ENCODE measurements at places on chromosomes 16 and 17. TPM values are rescaled to one million over a fixed set of nuclear protein-coding genes. Genes with fewer than 3 reads are reported as not detected.

GRCh38 chr17:66331038-66331816 is 28.8 kb downstream of the PRKCA start:
- no peak for DNase-seq
- H3K36me3 ChIP-seq = no peaks in the 10 kb centered on the region
- H3K27me3 ChIP-seq = no peaks in the 10 kb centered on the region
- no peak overlapping the region for H3K27ac ChIP-seq
- no peaks in the 10 kb centered on the region for H3K4me1 ChIP-seq

- peak; percentile 82 for DNase-seq
- peaks cover 12% of the 10 kb centered on the region for H3K36me3 ChIP-seq
- H3K4me1 ChIP-seq = peaks cover 26% of the 10 kb centered on the region
- H3K27ac ChIP-seq = peak overlapping the region; percentile 93
- peak overlapping the region; percentile 74 for H3K4me3 ChIP-seq
- no peaks in the 10 kb centered on the region for H3K27me3 ChIP-seq
Measured at GRCh38 chr17:7329997-7330637, 982 bp upstream of the NEURL4 start.

- no peaks in the 10 kb centered on the region for H3K36me3 ChIP-seq
- H3K4me3 ChIP-seq = no peak overlapping the region
- no peak for DNase-seq
- H3K27me3 ChIP-seq = no peaks in the 10 kb centered on the region
- H3K4me1 ChIP-seq = no peaks in the 10 kb centered on the region
Measured at GRCh38 chr16:79972053-79972704, 371.6 kb upstream of the MAF start.

DNA sequence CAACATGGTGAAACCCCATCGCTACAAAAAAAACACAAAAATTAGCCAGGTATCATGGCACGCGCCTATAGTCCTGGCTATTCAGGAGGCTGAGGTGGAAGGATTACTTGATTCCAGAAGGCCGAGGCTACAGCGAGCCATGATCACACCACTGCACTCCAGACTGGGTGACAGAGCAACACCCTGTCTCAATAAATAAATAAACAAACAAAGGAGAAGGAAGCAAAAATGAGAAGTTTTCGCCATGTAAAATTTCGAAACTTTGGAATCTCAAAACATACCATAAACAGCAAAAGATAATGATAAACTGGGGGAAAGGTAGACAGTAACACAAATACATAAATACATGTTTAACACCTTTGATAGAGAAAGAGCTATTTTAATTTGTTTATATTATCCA is 130.9 kb downstream of the ZFHX3 start:
- no peak overlapping the region for H3K4me3 ChIP-seq
- no peak overlapping the region for H3K27ac ChIP-seq
- no peaks in the 10 kb centered on the region for H3K27me3 ChIP-seq
- H3K36me3 ChIP-seq = no peaks in the 10 kb centered on the region

CEP95 gene
- total RNA-seq = 28.6 TPM

- no peak overlapping the region for H3K27ac ChIP-seq
- no peak for DNase-seq
- H3K27me3 ChIP-seq = peaks cover 50% of the 10 kb centered on the region
- H3K4me3 ChIP-seq = no peak overlapping the region
Measured at GRCh38 chr17:38575781-38576180, 30.0 kb downstream of the SRCIN1 start.

DNA sequence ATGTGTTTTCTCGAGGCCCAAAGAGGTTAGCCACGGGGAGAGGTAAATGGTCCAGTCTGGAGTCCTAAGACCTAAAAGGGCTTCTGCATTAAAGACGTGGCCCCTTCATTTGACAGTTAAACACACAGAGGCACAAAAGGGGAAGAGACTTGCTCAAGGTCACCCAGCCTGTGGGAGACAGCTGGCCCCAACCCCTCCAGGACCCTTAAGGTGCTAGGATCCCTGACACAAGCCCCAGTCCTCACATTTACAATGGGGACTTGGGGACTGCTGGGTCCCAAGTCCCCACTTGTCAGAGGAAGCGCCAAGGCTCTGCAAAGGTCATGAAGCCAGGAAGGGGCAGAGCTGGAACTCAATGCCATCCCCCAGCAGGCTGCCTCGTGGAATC is 1.7 kb downstream of the ABAT start:
- no peak overlapping the region for H3K4me3 ChIP-seq
- H3K4me1 ChIP-seq = peaks cover 11% of the 10 kb centered on the region

LITAFD gene
- total RNA-seq = not detected

KPNB1 gene
- total RNA-seq = 183 TPM

PLLP gene
- 80.4 TPM for total RNA-seq

ANKRD40CL gene
- not detected for total RNA-seq

DNA sequence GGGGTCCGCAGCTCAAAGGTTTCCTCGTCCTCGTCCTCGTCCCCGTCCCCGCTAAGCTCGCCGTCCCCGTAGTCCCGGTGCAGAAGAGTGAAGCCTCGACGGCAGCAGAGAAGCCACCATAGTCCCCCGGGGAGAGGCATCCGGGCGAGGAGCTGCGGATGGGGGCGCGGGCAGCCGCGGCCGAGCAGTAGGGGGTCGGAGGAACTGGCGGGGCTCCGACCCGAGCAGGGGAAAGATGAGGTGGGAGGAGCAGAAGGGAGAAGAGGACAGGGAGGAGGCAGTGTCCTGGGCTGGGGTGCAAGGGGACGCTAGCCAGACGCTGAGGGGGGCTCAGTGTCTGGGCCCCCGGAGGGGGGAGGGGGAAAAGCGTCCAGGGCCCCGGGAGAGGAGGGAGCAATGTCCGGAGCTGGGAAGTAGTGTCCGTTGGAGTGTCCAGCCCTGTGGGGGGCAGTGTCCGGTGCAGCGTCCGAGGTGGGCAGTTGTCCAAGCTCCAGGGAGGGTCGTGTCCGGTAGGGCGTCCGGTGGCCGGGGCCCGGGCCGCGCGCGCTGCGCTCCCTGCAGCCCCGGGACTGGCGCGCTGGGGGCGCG is at the start of gene PLEKHH3:
Gene PLEKHH3 (minus strand): TSS at position 571 of the 588 bp plus-strand sequence. CDS start 431 bp downstream, at position 140.
- H3K4me3 ChIP-seq = peak within 1 kb of the TSS; percentile 81
- H3K27ac ChIP-seq = peak within 1 kb of the TSS; percentile 94
- peaks cover 3% of the 10 kb centered on the region for H3K27me3 ChIP-seq

DNA sequence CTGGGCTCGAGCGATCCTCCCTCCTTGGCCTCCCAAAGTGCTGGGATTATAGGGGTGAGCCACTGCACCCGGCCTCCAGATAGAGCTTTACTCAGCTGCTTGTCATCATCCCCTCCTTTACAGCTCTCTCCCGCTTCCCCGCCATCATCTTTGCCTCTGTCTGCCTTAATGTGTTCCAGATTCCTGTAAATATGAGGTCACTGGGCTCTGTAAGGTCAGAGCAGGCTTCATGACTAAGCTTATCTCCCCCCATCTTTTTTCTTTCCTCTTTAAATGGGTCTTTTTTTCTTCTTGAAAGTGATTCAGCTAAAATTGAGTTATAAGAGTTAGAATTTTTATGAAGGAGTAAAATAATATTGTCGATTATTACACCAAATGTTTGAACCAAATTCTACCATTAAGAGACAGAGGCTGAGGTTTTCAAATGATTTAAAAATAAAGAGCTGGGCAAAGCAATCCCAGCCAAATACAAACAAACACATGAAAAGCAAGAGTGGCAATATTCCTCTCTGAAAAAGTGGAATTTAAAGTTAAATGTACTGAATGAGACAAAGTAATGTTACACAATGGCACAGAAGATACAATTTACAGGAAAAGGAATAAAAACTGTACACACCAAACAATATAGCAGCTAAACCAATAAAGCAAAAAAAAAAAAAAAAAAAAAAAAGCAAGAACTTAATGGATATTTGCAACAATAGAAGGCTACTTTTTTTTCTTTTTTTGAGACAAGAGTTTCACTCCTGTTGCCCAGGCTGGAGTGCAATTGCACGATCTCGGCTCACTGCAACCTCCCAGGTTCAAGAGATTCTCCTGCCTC is 62.1 kb downstream of the CRISPLD2 start:
- H3K27me3 ChIP-seq = no peaks in the 10 kb centered on the region
- DNase-seq = no peak
- no peak overlapping the region for H3K4me3 ChIP-seq
- no peaks in the 10 kb centered on the region for H3K4me1 ChIP-seq
- H3K36me3 ChIP-seq = no peaks in the 10 kb centered on the region
- no peak overlapping the region for H3K27ac ChIP-seq

DNA sequence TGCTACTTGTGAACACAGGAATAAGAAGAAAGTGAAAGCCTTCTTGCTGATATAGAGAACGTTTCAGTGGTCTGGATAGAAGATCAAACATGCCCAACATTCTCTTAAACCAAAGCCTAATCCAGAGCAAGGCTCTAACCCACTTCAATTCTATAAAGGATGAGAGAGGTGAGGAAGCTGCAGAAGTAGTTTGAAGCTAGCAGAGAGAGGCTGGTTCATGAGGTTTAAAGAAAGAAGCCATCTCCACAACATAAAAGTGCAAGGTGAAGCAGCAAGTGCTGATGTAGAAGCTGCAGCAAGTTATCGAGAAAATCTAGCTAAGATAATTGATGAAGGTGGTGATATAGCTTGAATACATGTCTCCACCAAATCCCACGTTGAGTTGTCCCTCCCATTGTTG is 383.3 kb upstream of the ASIC2 start:
- no peak for DNase-seq
- no peaks in the 10 kb centered on the region for H3K27me3 ChIP-seq
- no peak overlapping the region for H3K27ac ChIP-seq
- H3K4me3 ChIP-seq = no peak overlapping the region
- no peaks in the 10 kb centered on the region for H3K36me3 ChIP-seq

EME1 gene
- total RNA-seq = 1.3 TPM

CCL17 gene
- not detected for total RNA-seq

DNA sequence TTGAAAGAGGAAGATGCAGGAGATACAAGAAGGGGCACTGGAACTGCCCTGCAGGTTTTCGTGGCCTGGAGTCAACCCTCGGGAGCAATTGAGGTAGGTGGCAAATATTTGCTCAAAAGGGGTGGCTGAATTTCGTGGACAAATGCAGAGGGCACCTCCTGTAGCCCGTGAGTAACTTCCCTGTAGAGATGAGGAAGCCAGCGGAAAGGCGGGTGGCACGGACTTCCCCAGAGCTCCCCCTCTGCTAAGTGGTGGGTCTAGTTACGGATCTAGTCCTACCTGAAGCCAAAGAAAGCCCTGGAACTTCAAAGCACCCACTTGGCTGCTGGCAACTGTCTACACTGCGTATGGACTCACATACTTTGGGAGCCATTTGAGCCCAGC is 1.0 kb upstream of the ATP2C2 start:
- H3K4me3 ChIP-seq = no peak overlapping the region
- H3K4me1 ChIP-seq = peaks cover 16% of the 10 kb centered on the region
- H3K27me3 ChIP-seq = peaks cover 6% of the 10 kb centered on the region
- no peak for DNase-seq

ITGB3 gene
- 10.7 TPM for total RNA-seq

GRCh38 chr16:22356930-22357634 is 17.3 kb downstream of the CDR2 start:
- no peak for DNase-seq
- no peaks in the 10 kb centered on the region for H3K27me3 ChIP-seq
- peaks cover 5% of the 10 kb centered on the region for H3K36me3 ChIP-seq
- no peak overlapping the region for H3K4me3 ChIP-seq
- H3K27ac ChIP-seq = no peak overlapping the region

DNA sequence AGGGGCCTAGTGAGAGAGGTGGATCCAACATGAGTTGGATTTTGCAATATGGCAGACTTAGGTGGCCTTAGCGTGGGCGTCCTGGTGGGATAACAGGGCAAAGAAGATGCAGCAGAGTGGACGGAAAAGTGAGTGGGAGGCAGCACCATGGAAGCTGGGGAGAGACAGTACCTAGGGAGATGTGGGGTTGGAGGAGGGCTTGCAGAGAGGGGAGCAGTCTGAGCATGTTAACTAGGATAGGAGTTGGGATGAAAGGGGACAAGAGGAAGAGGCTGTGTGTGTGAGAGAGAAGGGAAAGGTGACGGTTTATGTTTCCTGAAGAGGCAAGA is 120.1 kb downstream of the NTN1 start:
- no peak overlapping the region for H3K4me3 ChIP-seq
- no peaks in the 10 kb centered on the region for H3K4me1 ChIP-seq
- H3K36me3 ChIP-seq = no peaks in the 10 kb centered on the region
- no peak overlapping the region for H3K27ac ChIP-seq
- DNase-seq = no peak

- H3K36me3 ChIP-seq = no peaks in the 10 kb centered on the region
- DNase-seq = no peak
- no peaks in the 10 kb centered on the region for H3K27me3 ChIP-seq
- H3K4me1 ChIP-seq = no peaks in the 10 kb centered on the region
Measured at GRCh38 chr17:53979991-53980390, 157.3 kb downstream of the KIF2B start.

- no peaks in the 10 kb centered on the region for H3K36me3 ChIP-seq
- no peaks in the 10 kb centered on the region for H3K27me3 ChIP-seq
- no peak overlapping the region for H3K4me3 ChIP-seq
- H3K27ac ChIP-seq = no peak overlapping the region
Measured at GRCh38 chr16:89409161-89409711, 81.1 kb downstream of the ANKRD11 start.

GRCh38 chr17:41710472-41711090 is 1.6 kb upstream of the GAST start:
- no peak for DNase-seq
- H3K4me1 ChIP-seq = no peaks in the 10 kb centered on the region
- no peaks in the 10 kb centered on the region for H3K36me3 ChIP-seq

TK2 gene
- 54.0 TPM for total RNA-seq

GRCh38 chr17:32256012-32256700 is 9.5 kb upstream of the RHBDL3 start:
- H3K36me3 ChIP-seq = no peaks in the 10 kb centered on the region
- no peak for DNase-seq
- H3K27me3 ChIP-seq = no peaks in the 10 kb centered on the region
- no peak overlapping the region for H3K27ac ChIP-seq
- no peak overlapping the region for H3K4me3 ChIP-seq

- H3K36me3 ChIP-seq = no peaks in the 10 kb centered on the region
- H3K4me3 ChIP-seq = no peak overlapping the region
- H3K4me1 ChIP-seq = peaks cover 13% of the 10 kb centered on the region
- DNase-seq = no peak
Measured at GRCh38 chr16:58042001-58042885, 16.7 kb downstream of the MMP15 start.

- no peaks in the 10 kb centered on the region for H3K27me3 ChIP-seq
- H3K36me3 ChIP-seq = peaks cover 18% of the 10 kb centered on the region
- H3K4me3 ChIP-seq = peak overlapping the region; percentile 52
- peak overlapping the region; percentile 99 for H3K27ac ChIP-seq
Measured at GRCh38 chr17:30117675-30118081, 1.1 kb downstream of the NSRP1 start.

GRCh38 chr17:35748341-35748841 is 4.6 kb downstream of the GAS2L2 start:
- peak; percentile 61 for DNase-seq
- H3K4me1 ChIP-seq = peaks cover 4% of the 10 kb centered on the region
- H3K36me3 ChIP-seq = no peaks in the 10 kb centered on the region
- H3K27me3 ChIP-seq = peaks cover 13% of the 10 kb centered on the region
- H3K27ac ChIP-seq = no peak overlapping the region
- no peak overlapping the region for H3K4me3 ChIP-seq

Measured in upper lobe of left lung (tissue), 6 donors.